AML-193 (cell line): ENCODE measurements at places on chromosomes 13 and 19.

GRCh38 chr19:13163609-13164342 lies 13.6 kb downstream of the IER2 start:
- no peak for DNase-seq

DNA sequence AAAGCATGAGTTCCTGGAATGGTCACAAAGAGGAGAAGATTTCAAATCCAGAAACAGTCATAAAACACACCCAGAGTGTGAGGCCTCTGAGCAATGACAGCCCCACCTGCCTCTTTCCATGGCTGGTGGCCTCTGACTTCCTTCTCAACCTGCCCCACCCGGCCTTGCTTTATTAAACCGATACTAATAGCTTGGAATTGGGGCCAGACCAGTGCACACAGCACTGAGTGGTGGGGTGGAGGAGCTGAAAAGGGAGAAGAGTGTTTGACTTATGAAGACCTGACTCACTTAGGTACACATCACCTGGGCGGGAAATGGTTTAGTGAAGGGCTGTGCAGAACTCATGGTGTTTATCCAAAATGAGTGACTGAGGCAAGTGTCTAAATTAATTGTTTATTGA lies 20.7 kb upstream of the CEACAM6 start:
- DNase-seq = no peak

DNA sequence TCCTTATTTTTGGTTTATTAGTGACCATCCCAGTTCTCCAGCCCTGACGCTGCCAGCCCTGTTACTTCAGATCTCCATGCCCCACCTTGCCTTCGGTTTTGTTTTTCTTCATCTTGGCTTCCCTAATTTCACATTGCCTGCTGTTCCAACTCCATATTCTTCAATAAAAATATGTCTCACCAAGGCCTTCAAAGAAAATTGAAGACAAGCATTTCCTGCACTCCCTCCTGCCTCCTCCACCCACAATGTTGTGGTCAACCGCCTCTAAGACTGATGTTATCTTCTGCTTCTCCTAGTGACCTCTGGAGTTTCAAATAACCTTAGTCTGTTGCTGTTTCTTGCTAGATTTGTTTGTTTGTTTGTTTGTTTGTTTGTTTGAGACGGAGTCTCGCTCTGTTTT lies 14.6 kb downstream of the PLD3 start:
- DNase-seq = peak; percentile 67

- DNase-seq = no peak
These were observed 684.5 kb upstream of the ARGLU1 start for GRCh38 chr13:107252428-107252827.

GRCh38 chr13:97700306-97700848 lies 253.1 kb upstream of the IPO5 start:
- DNase-seq = no peak

- no peak for DNase-seq
These were observed 13.4 kb upstream of the ZNF358 start for GRCh38 chr19:7502552-7502951.

GRCh38 chr19:327291-328024 lies 17.1 kb downstream of the MIER2 start:
- DNase-seq = no peak

DNA sequence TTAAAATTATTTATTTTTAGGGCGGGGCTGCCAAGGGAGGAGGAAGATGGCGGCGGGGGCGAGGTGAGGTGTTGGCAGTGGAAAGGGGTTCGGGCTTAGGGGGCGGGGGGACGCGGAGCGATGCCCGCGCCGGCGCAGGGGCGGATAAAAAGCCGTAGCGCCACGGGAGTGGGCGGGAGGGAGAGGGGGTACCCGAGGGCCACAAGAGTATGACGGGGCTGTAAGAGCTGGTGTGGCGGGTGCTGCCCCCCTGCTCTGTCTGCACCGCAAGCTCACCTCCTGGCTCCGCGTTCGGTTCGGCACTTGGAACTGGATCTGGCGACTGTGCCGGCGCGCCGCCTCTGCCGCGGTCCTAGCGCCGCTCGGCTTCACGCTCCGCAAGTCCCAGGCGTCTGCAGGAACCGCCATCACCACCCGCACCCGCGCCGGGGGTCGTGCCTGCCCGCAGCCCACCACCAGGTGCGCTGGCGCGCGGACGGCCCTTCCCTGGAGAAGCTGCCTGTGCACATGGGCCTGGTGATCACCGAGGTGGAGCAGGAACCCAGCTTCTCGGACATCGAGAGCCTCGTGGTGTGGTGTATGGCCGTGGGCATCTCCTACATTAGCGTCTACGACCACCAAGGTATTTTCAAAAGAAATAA lies 265.2 kb upstream of the SGCG start:
- DNase-seq = no peak

DNA sequence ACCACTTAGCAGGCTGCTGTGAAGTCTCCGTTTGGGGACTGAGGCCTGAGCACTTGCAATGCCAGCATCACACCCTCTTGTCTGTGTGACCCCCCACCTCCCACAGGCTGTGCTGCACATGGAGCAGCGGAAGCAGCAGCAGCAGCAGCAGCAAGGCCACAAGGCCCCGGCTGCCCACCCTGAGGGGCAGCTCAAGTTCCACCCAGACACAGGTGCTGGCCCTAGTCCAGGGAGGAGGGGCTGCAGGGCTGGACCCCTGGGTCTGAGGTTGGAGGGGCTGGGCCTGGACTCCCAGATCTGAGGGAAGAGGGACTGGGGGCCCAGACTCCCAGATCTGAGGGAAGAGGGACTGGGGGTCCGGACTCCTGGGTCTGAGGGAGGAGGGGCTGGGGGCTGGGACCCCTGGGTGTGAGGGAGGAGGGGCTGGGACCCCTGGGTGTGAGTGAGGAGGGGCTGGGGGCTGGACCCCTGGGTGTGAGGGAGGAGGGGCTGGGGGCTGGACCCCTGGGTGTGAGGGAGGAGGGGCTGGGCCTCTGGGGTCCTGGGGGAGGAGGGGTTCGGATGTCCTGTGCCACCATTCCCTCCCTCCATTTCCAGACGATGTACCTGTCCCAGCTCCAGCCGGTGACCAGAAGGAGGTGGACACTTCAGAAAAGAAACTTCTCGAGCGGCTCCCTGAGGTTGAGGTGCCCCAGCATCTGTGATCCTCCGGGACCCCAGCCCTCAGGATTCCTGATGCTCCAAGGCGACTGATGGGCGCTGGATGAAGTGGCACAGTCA lies 11.6 kb upstream of the DHDH start:
- DNase-seq = no peak

DNA sequence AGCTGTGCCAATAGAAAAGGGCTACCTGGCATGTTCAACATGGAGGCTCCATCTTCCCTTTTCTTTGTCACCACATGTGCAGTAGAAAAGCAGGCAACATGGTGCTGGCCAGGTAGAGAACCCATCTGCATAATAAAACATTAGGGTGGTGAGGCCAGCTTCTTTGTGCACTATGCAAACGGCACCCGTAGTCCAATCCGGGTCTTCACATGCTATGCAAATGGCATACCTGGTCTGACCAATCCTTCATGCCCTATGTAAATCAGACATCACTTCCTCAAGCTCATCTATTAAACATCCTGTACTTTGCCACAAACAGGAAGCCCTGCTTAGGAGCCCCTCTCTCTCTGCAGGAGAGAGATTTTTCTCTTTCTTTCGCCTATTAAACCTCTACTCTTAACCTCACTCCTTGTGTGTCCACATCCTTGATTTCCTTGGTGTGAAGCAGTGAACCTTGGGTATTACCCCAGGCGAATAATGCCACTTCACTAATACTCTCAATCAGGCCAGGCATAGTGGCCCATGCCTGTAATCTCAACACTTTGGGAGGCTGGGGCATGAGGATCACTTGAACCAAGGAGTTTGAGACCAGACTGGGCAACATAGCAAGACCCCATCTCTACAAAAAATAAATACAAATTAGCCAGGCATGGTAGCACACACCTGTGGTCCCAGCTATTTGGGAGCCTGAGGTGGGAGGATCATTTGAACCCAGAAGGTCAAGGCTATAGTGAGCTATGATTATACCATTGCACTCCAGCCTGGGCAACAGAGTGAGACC lies 111.3 kb upstream of the MRI1 start:
- DNase-seq = no peak

DNA sequence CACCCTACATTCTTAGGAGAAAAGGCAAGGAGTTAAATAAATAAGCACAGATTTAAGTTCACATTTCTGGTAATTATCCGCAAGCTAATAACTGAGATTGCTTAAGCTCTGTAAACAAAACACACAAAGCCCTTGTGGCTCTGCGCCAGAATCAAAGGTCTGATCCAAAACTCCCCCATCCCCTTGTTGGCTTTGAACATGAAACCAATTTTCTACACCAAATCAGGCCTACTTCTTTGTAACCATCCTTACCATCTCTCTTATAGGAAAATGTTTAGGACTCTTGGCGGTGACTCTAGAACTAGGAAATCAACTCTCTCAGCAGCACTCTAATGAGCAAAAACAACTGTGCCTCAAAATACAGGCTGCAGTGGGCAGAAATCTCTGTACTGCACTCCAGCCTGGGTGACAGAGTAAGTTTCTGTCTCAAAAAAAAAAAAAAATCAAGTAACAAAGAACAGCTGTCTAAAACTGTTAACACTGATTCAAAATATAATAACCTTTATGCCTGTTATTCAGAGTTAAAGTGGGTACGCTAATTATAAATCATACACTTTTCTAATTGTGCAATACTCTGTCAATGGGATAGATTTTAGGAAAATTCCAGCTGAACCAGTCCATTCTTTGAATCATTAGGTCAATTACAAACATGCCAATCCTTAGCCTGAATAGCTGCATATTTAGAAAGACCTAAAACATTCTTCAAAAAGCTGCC lies 25.8 kb downstream of the ABCC4 start:
- no peak for DNase-seq

GRCh38 chr19:14155371-14155770 lies 19.0 kb upstream of the ASF1B start:
- DNase-seq = no peak

GRCh38 chr19:8469613-8470368 lies 25.0 kb downstream of the HNRNPM start:
- no peak for DNase-seq

DNA sequence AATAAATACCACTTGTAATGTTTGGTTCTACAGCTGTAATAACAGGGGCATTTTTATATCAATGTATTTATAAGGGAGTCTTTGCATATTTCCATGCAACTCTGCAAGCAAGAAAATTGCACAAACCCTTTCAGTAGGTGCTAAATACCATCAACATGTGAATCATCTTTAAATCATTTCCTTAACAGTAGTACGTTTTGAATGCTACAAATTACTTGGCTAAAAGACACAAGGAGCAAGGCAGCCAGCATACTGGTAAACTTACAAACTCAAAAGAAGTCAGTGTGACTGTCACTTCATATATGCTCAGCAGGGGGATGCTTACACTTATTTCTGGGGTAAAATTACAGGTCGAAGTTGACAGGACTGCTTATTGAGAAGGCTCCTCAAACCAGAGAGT lies 402.4 kb downstream of the EFNB2 start:
- no peak for DNase-seq

DNA sequence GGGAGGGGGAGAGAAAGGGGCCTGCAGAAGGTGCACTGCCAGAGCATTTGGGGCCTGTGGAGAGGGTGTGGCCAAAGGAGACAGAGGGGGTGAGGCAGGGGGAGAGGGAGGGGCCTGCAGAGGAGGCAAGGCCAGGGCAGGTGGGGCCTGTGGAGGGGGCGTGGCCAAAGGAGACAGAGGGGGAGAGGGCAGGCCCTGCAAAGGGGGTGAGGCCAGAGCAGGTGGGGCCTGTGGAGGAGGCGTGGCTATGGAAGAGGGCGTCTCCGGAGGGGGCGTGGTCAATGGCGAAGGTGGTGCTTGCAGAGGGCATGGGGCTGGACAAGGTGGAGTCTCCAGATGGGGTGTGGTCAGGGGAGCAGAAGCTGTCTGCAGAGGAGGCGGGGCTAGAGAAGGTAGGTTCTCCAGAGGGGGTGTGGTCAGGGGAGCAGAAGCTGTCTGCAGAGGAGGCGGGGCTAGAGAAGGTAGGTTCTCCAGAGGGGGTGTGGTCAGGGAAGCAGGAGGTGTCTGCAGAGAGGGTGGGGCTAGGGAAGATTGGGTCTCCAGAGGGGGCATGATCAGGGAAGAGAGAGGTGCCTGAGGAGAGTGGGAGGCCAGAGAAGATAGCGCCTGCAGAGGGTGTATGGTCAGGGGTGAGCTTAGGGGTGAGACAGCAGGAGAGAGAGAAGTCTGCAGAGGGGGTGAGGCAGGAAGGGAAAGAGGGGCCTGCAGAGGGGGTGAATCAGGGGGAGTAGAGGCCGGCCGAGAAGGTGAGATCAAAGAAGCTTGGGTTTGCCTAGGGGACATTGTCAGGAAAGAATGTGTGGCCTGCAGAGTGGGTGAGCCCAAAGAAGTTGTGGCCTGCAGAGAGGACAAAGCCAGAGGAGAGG lies 3.4 kb downstream of the PRR36 start:
- peak; percentile 16 for DNase-seq

DNA sequence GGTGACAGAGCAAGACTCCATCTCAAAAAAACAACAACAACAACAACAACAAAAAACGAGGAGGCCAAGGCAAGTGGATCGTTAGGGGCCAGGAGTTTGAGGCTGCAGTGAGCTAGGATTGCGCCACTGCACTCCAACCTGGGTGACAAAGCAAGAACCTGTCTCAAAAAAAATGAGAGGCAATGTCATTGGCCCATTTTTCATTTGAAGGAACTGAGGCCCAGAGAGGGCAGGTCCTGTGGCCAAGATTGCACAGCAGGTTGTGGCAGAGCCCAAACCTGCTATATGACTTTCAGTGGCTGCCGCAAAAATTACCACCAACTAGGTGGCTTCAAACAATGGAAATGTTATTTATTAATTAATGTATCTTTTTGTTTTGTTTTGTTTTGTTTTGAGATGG lies 5.5 kb downstream of the PIK3R2 start:
- DNase-seq = no peak

DNA sequence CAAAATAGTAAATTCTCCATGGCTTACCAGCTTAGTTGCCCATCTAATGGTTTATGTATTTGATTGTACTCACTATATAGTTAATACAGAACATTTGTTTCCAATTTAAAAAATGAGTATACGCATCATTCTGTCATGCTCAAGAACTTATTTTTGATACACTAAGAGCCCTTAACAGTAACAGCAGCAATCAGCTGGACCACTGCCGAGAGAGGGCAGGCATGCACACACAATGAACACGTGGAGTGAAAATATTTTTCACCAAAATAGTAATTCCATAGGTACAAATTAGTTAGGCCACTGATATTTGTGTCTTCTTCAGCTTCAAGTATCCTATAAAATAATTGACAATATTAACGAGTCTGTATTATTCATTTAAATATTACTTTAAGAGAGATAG lies 109.9 kb downstream of the KLF12 start:
- DNase-seq = no peak

- peak; percentile 69 for DNase-seq
These were observed 1.8 kb upstream of the SSBP4 start for GRCh38 chr19:18417250-18418028.
